M059J (cell line): ENCODE measurements at places on chromosomes 2 and 18. TPM values are rescaled to one million over a fixed set of nuclear protein-coding genes. Genes with fewer than 3 reads are reported as not detected.

The GRHL1 gene
- total RNA-seq: 3.2 and 5.7 TPM in 2 replicates

The RPE gene
- 79.5 and 114 TPM in 2 replicates for total RNA-seq

The SS18 gene
- 148 and 151 TPM in 2 replicates for total RNA-seq

The CDCA7 gene
- total RNA-seq: 13.1 and 16.6 TPM in 2 replicates

The ARL4C gene
- total RNA-seq: 48.1 and 65.8 TPM in 2 replicates

The CCDC178 gene
- total RNA-seq: not detected in 2 replicates

The STEAP3 gene
- 9.8 and 13.9 TPM in 2 replicates for total RNA-seq

The SPC25 gene
- 17.8 and 27.3 TPM in 2 replicates for total RNA-seq

The BOK gene
- total RNA-seq: 3.9 and 11.7 TPM in 2 replicates

The LYG1 gene
- total RNA-seq: 0.96 TPM in 1 of 2 replicates, not detected in the other

The CACNB4 gene
- 0.12 TPM in 1 of 2 replicates, not detected in the other for total RNA-seq

The HNRNPLL gene
- 30.7 and 42.8 TPM in 2 replicates for total RNA-seq

The GBX2 gene
- total RNA-seq: 0.96 and 6.6 TPM in 2 replicates

The CREG2 gene
- 0.15 and 0.86 TPM in 2 replicates for total RNA-seq

The HS1BP3 gene
- total RNA-seq: 6.5 and 12.1 TPM in 2 replicates

The ANKRD30B gene
- total RNA-seq: 0.57 and 3.4 TPM in 2 replicates

The SH3RF3 gene
- 1.9 and 2.5 TPM in 2 replicates for total RNA-seq

The UNC80 gene
- not detected in 2 replicates for total RNA-seq

The CD28 gene
- not detected in 2 replicates for total RNA-seq

The TUBA3D gene
- total RNA-seq: not detected in 2 replicates

The TMEM247 gene
- not detected in 2 replicates for total RNA-seq

The ARHGAP28 gene
- total RNA-seq: 0.05 and 0.37 TPM in 2 replicates

The ABCA12 gene
- 0.07 TPM in 1 of 2 replicates, not detected in the other for total RNA-seq

The XIRP2 gene
- 0.02 TPM in 1 of 2 replicates, not detected in the other for total RNA-seq

The SLC14A1 gene
- 4.6 and 4.8 TPM in 2 replicates for total RNA-seq

The FBXO15 gene
- total RNA-seq: 0.17 and 0.71 TPM in 2 replicates

The PAX8 gene
- 5.2 and 6.1 TPM in 2 replicates for total RNA-seq

The FIGN gene
- total RNA-seq: 1.5 and 3.4 TPM in 2 replicates

The CABYR gene
- 9.4 and 12.0 TPM in 2 replicates for total RNA-seq

The KCNE4 gene
- total RNA-seq: 11.4 and 14.5 TPM in 2 replicates

The VWA3B gene
- total RNA-seq: not detected in 2 replicates

The BOLL gene
- total RNA-seq: not detected in 2 replicates

The DSG4 gene
- not detected in 2 replicates for total RNA-seq

The DAW1 gene
- total RNA-seq: 0.30 TPM in 1 of 2 replicates, not detected in the other

The TSPYL6 gene
- total RNA-seq: not detected in 2 replicates

The TRIM43 gene
- not detected in 2 replicates for total RNA-seq

The ACTG2 gene
- total RNA-seq: 0.89 and 2.5 TPM in 2 replicates
